ENCODE measurements at places on chromosomes 1 and 21.

GRCh38 chr1:38087676-38088075 is 41.1 kb upstream of the POU3F1 start:
- no peak for DNase-seq

DNA sequence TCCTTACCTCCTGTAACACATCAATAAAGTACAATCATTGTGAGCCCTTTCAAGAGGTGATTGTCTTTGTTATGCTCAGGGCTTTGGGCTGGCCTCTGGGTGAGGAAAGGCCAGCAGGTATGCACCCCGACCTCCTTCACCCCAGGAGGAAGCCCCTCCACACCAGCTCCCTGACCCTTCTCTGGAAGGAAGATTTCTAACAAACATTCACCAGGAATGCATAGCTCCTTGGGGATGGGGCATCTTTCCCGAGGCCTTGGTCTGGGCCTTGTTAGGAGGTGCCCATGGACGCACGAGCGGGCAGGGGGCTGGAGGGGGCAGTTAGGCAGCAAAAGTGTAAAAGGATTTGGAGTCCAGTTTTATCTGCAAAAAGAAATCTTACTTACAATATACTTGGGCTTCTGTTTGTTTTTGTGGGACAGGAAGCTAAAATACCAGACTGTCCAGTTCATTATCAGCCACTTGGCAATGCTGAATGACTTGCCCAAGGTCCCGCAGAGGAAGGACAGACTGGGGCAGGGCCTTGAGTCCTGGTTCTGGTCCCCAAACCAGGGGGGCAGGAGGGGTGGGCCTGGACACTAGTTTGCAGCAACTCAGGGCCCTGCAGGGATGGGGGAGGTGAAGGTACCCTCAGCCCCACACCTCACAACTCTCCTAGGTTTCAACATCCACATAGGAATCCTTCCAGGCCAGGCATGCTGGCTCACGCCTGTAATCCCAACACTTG is 10.1 kb downstream of the ZC3H12A start:
- DNase-seq = no peak

DNA sequence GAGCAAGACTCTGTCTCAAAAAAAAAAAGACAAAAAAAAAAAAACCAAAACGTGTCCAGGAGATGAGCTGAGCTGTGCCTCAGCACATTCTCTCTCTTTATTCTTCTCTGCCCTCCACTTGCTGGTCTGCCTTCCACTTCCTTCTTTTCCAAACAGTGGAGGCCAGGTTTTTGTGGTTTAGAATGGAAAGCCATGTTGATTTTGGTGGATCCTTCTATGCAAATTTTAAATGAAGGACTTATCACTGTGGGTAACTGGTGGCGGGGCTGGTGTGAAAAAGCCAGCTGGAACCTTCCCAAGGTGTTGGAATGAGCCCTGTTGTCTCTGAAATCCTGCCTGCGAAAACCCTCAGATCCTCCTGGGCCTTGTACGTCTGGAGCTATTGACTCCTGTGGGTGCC is 61.9 kb downstream of the PTPRU start:
- DNase-seq = no peak

DNA sequence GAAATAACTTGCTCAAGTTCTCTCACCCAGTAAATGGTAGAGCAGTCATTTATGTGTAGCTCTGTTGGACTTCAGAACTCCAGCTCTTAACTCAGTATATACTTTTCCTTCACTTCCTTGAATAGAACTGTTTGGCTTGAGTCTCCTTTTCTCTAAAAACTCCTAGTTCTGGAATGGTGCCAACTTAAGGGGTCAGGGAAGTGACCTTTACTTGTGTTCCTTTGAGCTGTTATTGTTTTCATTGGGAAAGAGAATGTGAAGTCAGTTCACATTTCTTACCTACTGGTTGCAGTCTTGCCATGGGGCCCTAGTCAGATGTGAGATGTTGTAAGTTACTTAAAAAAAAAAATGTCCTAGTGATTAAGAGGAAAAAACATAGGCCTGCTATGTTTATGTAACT is 77.0 kb upstream of the MACF1 start:
- no peak for DNase-seq

GRCh38 chr1:15226388-15227255 is 20.4 kb upstream of the FHAD1 start:
- no peak for DNase-seq

DNA sequence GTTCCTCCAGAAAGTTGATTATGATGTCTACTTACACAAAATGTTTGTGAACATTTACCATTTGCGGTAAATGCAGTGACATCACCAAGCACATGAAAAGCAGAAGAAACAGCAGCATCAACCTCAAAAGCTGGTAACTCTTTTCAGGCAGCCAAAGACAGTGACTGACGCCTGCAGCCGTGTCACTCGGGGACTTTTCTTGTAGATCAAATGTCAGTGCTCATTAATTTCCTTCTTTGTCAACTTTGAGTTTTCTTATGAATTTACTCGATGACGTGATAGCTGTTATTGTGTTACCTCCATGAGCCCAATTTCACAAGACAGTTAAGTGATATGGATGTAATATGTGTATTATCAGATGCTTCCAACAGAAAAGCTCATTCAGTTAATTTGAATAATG is 92.5 kb downstream of the RIPK4 start:
- no peak for DNase-seq

DNA sequence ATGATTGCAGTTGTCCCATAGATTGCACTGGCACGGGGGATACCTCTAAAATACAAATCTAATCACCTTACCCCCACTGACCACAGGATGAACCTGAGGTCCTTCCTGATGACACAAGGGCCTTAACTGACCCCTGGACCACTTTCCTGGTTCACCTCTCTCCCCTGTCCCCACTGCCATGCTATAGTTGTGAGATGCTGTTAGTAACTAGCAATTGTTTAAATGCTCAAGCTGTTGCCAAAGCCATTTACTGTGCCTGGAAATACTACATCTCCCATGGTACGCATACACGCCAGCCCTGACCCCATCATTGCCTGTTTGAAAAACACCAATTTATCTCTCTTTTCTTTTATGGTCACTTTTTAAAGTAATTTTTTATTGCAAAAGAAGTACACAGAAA is 29.1 kb upstream of the RGS8 start:
- no peak for DNase-seq

- DNase-seq = peak; percentile 88
These were observed 470 bp downstream of the RPRD2 start for GRCh38 chr1:150364231-150365003.

GRCh38 chr1:168966217-168966616 is 140.3 kb upstream of the ATP1B1 start:
- no peak for DNase-seq

GRCh38 chr1:234950598-234950997 is 178.0 kb downstream of the TOMM20 start:
- DNase-seq = no peak

DNA sequence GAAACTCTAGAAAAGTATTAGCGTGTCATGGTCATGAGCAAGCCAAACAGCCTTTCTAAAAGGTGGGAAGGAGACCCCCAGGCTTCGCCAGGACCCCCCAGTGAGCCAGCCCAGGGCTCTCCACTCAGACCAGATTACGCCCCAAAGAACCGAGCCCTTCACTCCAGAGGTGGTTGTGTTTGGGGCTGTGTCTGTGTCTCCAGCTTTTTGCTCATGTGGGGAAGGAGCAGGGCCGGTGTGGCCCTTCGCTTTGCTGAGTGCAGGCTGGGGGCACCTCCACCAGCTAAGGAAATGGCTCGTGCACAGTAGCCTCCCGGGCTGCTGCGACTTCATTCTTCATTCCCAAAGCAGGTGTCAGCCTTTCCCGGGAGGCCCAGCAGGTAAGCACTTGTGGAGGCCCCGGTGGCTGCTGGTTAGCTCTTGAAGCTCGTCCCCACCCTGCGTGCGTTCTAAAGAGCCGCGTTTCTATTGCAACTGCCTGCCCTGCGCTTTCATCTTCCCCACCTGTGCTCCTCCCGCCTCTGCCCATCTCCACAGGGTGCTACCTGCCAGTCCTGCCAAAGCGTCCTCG is 531 bp downstream of the TSPEAR start:
- no peak for DNase-seq

DNA sequence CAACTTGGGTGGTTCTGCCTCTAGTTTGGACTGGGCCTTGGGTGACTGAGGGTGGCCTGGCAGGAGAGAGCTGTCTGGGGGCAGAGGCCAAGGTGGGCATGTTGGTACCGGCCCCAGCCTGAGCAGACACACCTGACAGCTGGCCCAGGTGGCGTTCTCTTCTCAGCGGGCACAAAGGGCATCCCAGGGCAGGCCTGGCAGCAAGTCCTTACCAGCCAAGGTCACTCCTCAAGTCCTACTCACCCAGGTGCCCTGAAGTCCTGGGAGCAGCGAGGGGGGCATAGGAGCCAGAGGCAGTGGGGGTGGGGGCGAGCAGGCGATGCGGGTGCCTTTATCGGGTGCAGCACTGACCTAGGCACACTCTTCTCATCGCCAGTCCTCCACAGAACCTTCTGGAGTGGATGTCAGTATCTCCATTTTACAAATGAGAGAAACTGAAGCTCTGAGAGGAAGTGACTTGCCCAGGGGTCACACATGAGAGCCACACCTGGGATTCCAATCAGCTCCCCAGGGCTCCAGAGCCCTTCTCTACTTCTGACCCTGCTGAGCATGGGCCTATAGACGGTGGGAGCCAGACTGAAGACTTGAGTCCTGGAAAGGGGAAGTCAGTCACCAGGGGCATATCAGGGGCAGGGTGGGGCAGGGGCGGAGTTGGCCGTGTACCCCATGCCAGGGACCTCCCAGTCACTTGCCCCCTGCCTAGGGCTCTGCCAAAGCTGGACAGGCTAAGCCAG is 587 bp upstream of the SLC25A34 start:
- DNase-seq = no peak

GRCh38 chr1:26079960-26080814 is 12.8 kb upstream of the TRIM63 start:
- no peak for DNase-seq

- peak; percentile 74 for DNase-seq
These were observed 652 bp downstream of the ARL8A start for GRCh38 chr1:202143768-202144401.

DNA sequence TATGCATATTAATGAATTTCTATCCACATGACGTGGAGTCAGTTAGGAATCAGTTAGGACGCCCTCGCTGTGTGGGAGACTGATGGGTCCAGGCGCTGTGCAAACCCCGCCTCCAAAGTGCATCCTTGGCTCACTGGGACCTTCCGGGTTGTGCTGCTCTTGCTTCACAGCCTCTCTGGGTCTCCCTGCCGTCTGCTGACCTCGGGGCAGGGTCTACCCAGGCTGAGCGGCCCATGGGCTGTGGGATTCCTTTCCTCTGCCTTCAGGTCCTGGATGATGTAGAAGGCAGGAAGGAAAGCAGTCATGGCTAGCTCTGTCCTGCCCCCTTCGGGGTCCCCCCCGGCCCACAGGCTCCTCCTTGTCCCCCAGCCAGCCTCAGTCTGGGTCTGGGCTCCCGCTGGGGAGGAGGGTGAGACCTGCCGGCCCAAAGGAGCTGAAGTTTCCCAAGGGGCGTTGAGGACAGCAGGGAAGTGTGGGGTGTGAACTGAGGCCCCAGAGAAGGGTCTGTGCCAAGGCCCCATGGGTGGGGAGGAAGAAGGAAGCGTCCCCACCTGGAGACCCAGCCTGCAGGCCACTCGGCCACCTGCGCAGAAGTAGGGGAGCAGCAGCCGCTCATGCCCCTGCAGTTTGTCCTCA is 24.6 kb upstream of the CDK11A start:
- no peak for DNase-seq
